ENCODE measurements at places on chromosomes 2 and 18.

GRCh38 chr18:45617284-45617683, 2.0 kb downstream of the SLC14A2 start:
- no peak for DNase-seq

DNA sequence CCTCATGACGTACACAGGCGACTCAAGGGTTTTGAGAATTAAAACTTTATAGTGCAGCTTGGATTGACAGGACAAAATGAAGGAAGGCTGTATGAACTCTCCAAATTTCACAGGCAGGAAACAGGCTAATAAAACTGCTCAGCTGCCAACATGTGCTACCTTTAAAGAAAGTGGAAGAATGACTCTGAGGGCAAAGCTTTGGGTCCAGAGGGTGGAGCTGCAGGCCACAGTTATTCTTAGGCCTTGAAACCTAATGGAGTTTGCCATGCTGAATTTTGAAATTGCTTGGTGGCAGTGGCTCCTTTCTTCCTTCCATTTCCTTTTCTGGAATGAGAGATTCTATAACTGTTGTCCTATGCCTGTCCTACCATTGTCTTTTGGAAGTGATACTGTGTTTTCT, 34.8 kb downstream of the HAT1 start:
- DNase-seq, result no peak

GRCh38 chr2:43305517-43305916, 79.1 kb upstream of the ZFP36L2 start:
- no peak for DNase-seq

GRCh38 chr18:11981543-11982366, 448 bp downstream of the IMPA2 start:
- peak; percentile 84 for DNase-seq

DNA sequence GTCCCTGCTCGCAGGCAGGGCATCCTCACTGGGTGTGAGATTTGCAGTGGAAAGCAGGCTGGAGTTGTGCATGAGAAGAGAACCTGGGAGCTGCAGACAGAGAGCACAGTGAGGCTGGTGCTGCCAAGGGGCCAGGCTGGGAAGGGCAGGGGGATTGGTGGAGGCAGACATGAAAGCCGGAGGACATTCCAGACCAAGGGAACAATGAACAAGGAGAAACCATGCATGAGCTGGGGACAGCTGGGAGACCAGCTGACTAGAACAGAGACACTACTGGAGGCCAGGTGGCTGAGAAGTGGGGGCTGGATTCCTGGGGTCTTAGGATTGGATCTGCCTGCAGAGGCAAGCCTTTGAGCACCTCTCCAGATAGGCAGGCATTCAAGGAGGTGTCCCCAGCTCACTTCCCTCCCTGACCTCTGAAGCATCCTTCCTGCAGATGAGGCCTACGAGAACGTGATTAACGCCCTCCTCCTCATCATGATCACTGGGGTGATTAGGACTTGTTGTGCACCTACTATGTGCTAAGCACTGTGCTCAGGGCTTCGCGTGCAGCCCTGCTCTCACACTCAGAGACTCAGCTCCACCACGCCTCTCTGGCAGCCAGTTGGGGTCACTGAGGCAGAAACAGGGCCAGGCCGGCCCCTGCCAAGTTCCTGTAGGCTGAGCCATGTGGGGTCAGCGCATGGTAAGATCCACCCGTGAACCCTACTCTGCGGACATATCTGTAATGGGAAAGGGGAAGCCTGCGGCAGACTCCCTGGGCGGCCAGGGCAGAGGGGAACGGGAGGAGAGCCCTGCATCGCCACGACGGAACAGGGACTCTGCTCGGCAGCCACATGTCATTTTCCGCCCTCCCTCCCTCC, 74.8 kb upstream of the SLC66A3 start:
- DNase-seq, result no peak

DNA sequence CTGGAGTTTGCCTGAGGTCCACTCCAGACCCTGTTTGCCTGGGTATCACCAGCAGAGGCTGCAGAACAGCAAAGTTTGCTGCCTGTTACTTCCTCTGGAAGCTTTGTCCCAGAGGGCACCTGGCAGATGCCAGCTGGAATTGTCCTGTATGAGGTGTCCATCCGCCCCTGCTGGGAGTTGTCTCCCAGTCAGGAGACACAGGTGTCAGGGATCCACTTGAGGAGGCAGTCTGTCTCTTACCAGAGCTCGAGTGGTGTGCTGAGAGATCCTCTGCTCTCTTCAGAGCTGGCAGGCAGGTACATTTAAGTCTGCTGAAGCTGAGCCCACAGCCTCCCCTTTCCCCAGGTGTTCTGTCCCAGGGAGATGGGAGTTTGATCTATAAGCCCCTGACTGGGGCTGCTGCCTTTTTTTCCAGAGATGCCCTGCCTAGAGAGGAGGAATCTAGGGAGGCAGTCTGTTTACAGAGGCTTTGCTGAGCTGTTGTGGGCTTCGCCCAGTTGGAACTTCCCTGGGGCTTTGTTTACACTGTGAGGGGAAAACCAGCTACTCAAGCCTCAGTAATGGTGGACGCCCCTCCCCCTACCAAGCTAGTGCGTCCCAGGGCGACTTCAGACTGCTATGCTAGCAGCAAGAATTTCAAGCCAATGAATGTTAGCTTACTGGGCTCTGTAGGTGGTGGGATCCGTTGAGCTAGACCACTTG, 34.7 kb downstream of the TFPI start:
- no peak for DNase-seq

DNA sequence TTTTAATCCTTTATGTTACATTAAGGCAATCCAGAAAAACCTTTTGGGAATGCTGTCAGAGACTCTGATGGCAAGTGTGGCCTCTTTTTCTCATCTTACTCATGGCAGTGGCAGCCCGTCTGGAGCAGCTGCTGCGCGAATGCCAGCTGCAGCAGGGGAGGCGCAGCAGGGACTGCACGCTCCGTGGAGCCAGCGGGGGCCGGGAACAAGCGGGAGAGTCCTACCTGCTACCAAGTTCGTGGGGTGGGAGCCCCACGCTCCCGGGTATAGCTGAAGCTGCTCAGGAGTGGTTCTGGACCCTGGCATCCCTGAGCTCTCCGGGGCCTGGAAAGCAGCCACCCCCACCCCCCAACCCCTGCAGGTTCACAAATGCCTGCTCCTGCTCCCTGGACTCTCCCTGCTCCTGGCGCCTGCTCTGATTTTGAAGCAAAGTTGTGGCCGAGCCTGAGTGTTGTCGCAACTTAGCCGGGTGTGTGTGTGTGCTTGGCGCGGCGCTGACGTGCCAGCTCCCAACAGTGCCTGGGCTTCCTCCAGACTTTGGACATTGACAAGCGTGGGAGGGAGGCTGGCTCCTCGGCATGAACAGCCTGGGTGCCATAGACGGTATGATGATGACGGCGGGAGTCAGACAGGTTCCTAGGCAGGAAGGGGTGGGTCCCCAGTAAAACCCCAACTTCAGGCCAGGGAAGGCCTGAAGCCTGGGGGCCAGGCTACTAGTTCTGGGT, 21.7 kb downstream of the TMX3 start:
- DNase-seq, result no peak

GRCh38 chr18:10899481-10899880, 249.9 kb downstream of the PIEZO2 start:
- no peak for DNase-seq

DNA sequence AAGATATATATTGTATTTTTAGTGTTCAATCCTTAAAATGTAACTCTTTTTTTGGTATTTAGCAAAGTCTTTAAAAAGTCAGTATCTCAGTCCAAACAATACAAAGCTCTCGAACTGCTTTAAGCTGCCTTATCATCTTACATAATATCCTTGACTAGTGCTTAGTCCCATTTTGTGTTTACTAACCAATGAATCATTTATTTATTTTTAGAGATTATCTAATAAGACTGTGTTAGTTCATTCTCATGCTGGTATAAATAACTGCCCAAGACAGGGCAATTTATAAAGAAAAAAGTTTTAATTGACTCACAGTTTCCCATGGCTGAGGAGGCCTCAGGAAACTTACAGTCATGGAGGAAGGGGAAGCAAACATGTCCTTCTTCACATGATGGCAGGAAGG, 248.3 kb upstream of the KYNU start:
- DNase-seq, result no peak

- DNase-seq, result no peak
Observed at GRCh38 chr18:49250816-49251388, 209.5 kb downstream of the DYM start.

DNA sequence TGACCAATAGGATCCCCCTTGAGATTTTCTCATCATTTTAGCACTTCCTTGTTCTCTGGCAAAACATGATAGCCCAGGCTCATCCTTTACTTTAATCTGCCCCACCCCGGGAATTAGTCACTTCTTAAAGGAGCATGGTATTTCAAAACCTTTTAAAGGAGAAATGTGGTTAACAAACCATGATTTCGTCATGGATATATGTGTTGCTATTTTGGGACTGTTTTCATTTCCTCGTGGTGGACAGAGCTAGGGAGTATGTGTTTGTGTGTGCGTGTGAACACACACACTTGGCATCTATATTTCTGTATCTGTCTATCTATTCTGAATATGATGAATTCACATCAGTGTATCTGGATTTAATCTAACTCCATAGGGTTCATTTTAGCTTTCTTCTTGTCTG, 128.1 kb downstream of the BIRC6 start:
- DNase-seq, result no peak

DNA sequence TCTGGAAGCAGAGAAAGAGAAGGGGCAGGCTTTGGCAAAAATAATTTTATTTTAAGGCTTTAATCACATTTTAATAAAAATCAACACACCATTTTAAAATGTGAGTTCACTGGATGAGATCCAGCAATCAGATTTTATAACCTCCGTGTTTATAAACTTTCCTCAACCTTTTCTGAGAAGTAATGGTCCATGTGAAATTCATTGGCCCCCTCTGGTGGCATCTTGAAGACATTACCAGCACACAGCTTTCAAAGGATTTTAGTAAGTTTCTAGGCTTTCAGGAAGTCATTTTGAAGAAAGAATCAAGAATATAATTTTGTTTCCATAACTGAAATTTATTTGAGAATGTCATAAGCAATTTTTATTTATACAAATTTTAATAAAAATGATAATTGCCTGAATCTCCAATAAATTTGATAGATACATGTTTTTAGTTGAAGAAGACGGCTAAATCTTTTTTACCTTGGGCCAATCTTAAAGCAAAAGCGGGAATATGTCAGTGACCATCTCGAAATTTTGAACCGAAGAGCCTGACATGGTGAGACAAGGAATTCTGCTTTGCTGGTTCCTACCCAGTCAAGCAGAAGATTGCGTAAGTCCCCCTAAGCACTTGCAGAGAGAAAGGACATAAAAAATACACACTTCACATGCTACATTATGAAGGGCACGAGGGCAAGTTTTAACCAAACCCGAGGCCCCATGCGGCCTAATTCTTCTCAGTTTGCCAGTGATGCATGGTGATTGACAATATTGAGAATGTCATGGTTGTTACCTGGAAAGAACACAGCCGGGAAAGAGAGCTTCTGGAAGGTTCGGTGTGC, 128.4 kb upstream of the CBLN2 start:
- DNase-seq, result peak; percentile 63

- no peak for DNase-seq
Observed at GRCh38 chr2:143125717-143126116, 3.5 kb upstream of the ARHGAP15 start.

GRCh38 chr2:12613137-12613835, 103.5 kb upstream of the TRIB2 start:
- peak; percentile 90 for DNase-seq

DNA sequence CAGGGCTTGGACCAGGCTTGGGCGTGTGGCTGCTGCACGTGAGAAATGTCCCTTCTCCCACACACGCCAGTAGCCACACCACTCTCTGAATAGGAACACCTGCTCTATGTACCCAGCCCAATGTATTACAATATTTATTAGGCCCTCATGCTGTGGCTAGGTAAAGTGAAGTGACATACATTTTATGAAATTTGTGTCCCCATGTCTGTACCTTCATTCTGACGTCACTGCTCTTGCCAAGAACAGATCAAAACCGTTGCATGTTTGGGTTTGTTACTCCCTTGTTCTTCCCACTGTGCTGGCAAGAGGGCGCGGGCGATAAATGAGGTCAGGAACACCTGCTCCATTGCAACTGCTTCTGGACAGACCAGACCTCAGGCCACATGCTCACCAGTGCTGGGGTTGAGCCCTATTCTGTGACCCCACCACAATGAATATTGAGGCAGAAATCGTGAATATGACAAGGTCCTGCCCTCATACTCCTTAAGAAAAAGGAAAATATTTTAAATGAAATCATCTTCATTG, 436.4 kb upstream of the SALL3 start:
- no peak for DNase-seq

- DNase-seq, result peak; percentile 56
Observed at GRCh38 chr2:39975476-39976020, 196.5 kb upstream of the THUMPD2 start.

- DNase-seq, result no peak
Observed at GRCh38 chr2:7437141-7437540, 519.9 kb downstream of the RNF144A start.

- DNase-seq, result no peak
Observed at GRCh38 chr2:69175790-69176715, 163.1 kb downstream of the ANTXR1 start.

GRCh38 chr18:21509062-21509461, 91.4 kb downstream of the ESCO1 start:
- no peak for DNase-seq

- no peak for DNase-seq
Observed at GRCh38 chr2:131646669-131647297, 119.1 kb downstream of the CCDC74A start.

- no peak for DNase-seq
Observed at GRCh38 chr2:29053223-29053622, 21.1 kb downstream of the PCARE start.

DNA sequence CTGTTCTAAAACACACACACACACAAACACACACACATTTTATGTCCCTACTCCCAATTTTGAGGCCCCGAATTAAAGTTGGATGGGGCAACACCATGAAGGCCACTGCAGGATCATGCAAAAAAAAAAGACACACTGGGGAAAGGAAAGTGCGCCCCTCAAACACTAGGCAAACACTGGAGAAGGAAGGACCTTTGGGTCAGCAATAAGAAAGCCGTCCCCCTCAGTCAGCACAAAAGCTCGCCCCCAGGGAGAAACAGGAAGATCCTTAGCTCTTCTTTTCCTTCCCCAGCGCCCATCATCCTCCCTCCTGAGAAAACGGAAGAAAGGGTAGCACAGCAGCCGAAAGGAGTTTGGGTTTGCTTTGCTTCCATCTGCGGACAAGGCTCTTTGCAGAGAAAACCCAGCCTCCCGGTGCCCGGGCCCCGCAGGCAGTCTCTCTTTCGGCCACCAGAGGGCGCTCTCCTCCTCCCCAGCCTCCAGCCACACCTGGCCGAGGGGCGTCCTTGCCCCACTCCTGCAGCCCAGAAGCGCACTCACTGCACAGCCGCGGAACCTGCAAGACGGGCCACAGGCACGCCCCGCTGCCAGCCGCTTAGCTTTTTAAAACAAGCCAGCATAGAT, 248.5 kb downstream of the CDH20 start:
- peak; percentile 91 for DNase-seq

GRCh38 chr2:129870685-129871241, 108.7 kb upstream of the RAB6C start:
- DNase-seq, result no peak

DNA sequence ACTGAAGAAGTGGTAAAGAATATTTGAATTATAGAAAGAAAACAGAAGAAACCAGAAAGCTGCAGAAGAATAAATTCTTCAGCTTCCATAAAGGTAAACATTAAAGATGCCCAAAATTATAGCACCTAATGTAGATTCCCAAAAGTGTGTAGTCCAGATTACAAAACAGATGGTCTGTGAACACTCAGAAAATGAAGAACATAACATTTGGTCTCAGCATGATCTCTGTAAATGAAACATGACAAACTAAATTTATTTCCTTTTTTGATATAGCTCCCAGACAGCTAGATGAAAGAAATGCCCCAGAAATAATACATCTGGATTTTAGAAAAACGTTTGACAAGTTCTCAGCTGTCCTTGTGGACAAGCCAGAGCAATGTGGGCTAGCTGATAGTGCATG, 794.2 kb upstream of the NXPH2 start:
- no peak for DNase-seq

- no peak for DNase-seq
Observed at GRCh38 chr18:56836173-56836572, 185.0 kb downstream of the WDR7 start.
